ENCODE measurements at places on chromosomes 5 and 9.

GRCh38 chr9:136847088-136847825 lies 2.0 kb upstream of the PHPT1 start:
- DNase-seq, result no peak

DNA sequence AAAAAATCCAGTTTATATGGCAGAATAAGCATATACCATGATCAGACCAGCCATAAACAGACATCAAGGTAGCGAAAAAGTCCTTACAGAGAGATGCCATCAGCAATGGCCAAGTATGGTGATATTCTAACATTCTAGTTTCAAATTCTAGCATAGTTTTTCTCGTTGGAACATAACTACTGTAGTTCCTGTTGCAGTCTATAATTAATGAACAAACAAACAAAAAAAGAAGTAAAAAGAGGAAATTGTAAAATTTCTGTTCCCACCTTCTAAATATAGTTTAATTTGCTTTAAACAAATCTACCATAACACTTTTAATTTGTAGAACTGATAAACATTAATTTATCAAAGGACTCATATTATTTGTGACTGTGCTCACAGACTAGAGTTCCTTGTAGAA lies 9.9 kb upstream of the CD180 start:
- DNase-seq, result no peak

- peak; percentile 85 for DNase-seq
Measured at GRCh38 chr9:91395553-91396471, 27.8 kb downstream of the NFIL3 start.

DNA sequence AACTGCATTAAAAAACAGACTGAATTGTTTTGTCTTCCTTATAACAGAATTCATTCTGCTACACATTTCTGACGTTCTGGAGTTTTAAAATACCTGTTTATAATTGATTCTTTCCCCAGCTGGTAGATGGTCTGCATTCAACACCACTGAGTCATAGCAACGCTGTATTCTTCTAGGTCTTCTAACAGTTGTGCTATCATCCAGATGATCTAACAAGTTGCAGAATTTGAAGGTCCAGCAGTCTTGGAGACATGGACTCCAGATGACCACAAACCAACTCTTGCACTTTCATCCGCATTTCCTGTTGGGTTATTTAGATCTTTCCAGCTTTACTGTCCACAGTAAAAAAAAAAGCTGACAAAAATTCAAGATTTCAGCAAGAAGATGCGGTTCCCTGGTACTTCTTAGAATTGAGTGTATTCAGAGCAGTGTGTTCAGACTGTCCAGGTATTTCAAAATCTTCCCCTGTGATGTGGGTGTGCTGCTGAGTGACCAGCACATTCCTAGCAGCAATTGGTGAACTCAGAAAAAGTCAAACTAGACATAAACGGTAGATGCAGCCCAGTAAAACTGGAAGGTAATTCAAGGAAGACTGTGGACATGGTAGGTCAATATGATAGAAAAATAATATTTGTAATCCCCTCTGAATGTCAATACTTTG lies 50.2 kb downstream of the CSNK1A1 start:
- no peak for DNase-seq

- no peak for DNase-seq
Measured at GRCh38 chr5:72267685-72268084, 52.4 kb downstream of the MRPS27 start.

GRCh38 chr9:108772301-108772894 lies 83.4 kb downstream of the ACTL7B start:
- no peak for DNase-seq

- no peak for DNase-seq
Measured at GRCh38 chr5:68285851-68286611, 70.5 kb downstream of the PIK3R1 start.

GRCh38 chr9:120265791-120266190 lies 314.2 kb downstream of the CDK5RAP2 start:
- no peak for DNase-seq

- DNase-seq, result no peak
Measured at GRCh38 chr9:75448281-75448680, 360.0 kb downstream of the OSTF1 start.

DNA sequence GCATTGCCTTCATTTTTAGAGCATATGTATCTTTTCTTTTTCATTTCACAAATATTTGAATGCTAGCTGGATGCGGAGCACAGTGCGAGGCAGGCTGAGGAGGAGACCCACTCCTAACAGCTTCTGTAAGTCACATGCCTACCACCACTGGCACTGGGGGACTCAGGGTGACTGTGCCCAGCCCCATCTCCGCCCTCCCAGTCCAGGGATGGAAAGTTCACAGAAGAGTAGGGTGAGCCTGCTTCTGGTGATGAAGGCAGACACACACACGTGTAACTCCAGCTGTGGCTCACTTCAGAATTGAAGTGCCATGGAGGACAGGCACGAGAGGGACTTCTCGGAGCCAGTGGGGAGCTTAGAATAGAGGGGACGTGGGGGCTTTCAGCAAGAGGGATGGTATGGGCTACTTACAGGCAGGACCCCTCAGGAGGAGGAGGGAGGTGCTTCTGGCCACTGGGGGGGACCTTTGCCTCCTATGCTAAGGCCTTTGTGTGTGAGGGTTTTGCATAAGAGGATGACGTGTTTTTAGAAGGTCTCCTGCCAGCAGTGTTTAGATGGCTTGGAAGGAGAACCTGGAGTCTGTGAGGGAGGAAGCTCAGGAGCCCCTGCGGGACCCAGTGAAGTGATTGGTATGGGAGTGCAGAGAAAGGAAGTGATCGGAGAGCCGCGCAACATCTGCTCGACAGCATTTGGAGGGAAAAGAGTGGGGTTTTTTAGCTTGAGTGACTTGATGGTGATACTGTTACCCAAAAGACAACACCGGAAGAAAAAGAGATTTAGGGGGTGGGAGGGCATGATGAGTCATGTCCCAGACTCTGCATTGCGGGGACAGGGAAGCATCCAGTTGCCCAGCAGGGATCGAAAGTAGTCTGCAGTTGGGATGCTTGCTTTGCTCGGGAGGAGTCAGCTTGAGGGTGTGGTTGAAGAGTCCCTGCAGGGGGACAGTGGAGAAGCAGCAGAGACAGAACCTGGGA lies 163.5 kb upstream of the OTULINL start:
- DNase-seq, result no peak

DNA sequence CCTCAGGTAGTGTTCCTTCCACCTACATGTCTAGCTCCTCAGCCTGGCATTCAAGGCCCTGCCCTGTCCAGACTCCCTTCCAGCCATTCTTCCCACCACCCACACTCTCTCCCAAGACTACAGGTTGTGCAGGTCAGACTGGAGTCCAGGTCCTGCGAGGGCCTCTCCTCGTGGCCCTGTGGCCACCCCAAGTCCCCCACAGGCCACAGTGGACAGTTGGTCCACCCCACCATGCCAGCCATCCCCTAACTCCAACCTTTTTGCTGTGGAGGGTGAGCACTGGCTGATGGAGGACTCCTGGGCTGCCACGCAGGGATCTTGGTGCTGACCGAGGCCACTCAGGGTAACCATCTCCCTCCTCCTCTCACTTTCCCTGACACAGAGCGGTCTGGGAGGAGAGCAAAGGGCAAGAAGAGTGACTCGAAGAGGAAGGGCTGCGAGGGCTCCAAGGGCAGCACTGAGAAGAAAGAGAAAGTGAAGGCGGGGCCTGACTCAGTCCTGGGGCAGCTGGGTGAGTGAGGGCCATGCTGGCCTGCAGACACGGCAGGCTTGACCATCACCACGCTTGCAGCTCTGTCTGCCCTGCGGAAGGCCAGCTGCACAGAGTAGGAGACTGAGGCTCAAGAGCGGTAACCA lies 51.0 kb downstream of the JADE2 start:
- no peak for DNase-seq

DNA sequence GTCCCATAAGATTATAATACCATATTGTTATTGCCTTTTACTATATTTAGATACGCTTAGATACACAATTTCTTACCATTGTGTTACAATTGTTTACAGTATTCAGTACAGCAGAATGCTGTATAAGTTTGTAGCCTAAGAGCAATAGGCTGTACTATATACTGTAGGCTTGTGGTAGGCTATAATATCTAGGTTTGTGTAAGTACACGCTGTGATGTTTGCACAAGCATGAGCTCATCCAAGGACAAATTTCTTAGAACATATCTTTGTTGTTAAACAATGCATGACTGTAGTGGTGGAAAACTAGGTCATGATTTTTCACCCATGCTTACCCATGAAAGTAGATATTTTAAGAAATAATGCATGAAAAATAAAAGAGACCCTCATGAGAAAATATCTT lies 509.4 kb upstream of the CDH18 start:
- no peak for DNase-seq

GRCh38 chr9:136201609-136202453 lies 3.1 kb downstream of the LHX3 start:
- DNase-seq, result no peak

DNA sequence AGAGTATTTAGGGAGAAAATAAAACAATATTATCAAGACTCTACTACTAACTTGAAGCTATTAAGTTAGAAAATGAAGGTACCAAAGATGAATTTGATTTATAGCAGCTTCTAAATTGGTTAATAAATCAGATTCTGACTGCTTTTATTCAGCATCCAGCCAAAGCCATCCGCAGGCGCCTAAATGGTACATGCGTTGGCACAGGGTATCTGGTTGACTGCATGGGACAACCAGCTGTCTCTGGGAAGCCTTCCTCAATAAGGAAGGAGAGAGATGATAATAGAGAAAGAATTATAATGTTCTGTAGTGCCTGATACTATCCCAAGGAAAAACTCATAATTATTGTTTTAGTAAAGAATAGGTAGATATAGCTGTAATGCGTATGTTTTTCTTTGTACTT lies 9.1 kb upstream of the TRPM3 start:
- no peak for DNase-seq

DNA sequence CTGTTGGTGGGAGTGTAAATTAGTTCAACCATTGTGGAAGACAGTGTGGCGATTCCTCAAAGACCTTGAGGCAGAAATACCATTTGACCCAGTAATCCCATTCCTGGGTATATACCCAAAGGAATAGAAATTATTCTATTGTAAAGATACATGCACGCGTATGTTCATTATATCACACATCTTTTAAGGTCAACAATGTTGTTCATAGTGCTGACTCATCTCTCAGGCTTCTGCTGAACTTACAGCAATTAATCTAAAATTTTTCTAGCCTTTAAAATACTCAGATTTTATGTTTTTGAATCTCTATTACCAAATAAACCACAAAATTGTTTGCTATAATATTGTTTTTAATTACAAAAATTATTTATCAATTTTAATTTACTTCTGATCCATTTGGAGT lies 38.8 kb upstream of the ZNF618 start:
- DNase-seq, result no peak

GRCh38 chr9:121295662-121296191 lies 27.8 kb downstream of the GSN start:
- DNase-seq, result no peak
